DMS 273 treated with DMSO at 0.1 percent for 48 hours (cell line): ENCODE measurements at places on chromosomes 12 and 14.
A peak's percentile ranks its signal among the peaks of the same experiment; 100 is the strongest.

DNA sequence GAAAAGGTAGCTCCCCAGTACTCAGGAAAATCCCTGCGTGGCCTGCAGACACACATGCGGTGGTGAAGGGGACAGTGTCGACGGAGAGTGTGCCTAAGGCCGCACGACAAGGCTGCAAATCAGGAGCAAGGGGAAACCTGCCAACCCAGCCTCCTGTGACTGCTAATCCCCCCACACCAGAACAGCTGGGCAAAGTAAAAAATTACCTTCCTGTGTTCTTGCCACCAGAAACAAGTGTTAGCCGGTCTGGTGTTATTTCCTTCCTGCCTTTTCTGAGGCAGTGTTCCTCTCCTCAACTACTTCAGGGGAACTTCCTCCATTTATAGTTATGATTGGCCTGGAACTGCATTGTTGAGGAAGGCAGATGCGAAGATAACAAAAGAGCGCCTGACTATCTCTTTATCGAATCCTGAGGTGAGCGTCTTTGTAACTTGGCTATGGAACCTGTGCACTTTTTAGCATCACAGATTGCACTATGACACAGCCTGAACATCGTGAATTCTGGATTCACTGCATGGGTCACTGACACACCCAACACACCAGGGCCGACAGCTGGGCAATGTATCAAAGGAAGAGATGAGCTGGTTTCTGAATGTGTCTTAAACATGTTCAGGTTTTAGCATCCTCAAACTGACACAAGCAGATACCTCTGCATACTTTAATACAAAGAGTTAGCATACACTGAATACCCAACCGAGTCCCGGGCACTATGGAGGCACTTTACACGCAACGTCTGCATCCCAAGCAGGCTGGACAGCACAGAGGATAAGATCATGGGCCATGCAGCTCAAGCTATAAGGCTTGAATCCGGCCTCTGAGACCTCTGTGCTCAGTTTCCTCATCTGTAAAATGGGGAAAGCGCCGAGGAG is 28.9 kb downstream of the SLC15A4 start:
- DNase-seq: no peak

GRCh38 chr12:24643120-24644119 is 305.5 kb downstream of the BCAT1 start:
- DNase-seq: no peak

GRCh38 chr12:109944561-109945359 is 44.7 kb downstream of the TCHP start:
- DNase-seq: no peak

GRCh38 chr12:48592591-48593086 is 22.8 kb upstream of the LALBA start:
- no peak for DNase-seq

- no peak for DNase-seq
Observed at GRCh38 chr12:10126413-10126812, 3.6 kb downstream of the CLEC7A start.

DNA sequence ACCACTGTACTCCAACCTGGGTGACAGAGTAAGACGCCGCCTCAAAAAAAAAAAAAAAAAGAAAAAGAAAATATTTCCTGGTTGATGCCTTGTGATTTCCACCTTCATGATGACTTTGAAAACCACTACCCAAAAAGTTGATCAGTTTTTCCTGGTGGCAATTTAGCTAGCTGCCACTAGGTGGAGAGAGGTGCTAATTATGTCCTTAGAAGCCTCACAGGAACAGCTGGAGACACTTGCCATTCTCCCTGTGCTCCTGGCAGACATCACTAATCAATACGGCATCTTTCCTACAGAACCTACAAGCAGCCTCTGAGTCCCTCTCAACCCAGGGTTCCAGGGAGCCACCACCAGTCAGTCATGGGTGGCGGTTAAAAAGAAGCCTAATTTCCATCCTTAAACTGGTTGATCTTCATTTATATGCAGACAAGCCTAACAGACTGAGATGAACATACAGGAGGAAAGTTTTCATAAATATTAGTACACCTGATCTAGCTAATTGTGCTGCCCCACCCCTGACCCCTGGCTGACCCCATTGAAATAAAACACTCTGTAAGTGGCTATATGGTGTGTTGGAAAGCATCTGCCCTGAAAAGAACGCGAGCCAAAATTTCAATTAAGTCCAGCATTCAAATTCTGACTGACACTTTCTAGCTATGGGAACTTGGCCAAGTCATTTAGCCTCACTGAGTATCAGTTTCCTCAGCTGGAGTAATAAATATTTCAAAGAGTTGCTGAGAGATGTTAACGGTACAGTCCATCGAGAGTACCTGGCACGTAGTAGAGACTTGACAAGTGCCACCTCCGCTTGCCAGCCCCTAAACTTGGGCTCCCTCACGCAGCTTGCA is 6.2 kb upstream of the OAS1 start:
- DNase-seq: peak; percentile 72
